ENCODE measurements at places on chromosomes 2 and 18.

GRCh38 chr18:8303151-8303755 is 306.0 kb upstream of the RAB12 start:
- DNase-seq = peak; percentile 76

DNA sequence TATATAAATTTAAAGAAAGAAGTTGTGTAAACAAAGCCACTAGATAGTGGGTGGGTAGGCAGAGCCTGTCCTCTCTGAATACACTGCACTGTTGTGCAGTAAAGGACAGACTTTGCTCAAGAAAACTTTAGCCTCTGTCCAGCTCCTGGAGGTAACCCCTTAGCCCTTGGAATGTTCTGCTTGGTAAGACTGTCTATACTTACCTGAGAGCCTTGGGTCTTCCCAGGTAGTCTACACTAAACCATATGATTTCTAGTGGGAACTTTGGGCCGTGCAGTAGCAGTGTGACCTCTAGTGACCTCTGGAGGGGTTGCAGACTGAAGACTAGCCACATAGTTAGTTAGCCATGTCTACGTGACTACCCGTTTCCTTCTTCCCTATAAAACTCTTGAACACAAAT is 678.3 kb upstream of the NRXN1 start:
- DNase-seq = no peak

GRCh38 chr18:40546875-40547274 is 1408.2 kb upstream of the PIK3C3 start:
- no peak for DNase-seq

- DNase-seq = no peak
Measured at GRCh38 chr18:13237073-13237472, 18.5 kb downstream of the LDLRAD4 start.

GRCh38 chr2:164562666-164563065 is 58.6 kb downstream of the GRB14 start:
- DNase-seq = no peak

- peak; percentile 15 for DNase-seq
Measured at GRCh38 chr18:26227051-26227670, 916 bp downstream of the TAF4B start.

GRCh38 chr2:64593035-64593655 is 60.6 kb downstream of the SERTAD2 start:
- peak; percentile 47 for DNase-seq

DNA sequence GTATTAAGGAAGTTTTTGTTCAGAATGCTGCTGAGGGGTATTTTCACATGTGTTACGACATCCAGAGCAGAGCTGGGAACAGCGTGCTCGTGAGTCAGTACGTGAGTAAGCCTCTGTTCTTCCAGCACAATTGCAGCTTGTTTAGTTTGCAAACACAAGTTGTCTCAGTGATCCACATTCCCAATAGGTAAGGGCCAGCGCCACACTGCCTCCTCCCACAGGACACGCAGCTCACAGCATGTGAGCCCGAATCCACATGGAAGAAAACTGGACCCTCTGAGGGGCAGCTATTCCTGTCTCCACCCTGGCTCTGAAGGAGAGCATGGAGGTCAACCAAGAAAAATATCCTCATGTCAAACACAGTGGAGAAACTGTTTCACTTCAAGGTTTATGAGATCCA is 173.9 kb upstream of the PID1 start:
- peak; percentile 100 for DNase-seq

DNA sequence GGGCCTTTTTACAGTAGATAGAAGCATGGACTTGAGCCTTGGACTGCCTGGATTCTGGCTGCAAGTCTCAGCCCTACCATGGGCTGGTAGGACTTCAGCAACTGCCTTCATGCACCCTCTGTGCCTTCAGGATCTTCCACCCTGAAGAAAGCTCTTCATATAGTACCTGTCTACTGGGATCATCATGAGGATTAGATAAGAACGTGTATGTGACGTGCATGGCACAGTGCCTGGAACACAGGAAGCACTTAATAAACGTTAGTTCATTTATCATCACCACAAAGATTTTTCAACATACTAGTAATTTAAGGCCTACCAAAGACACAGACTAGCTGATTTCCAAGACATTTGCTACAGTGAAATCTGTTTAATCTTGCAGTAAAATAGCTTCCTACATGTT is 53.2 kb upstream of the ITM2C start:
- DNase-seq = peak; percentile 74

GRCh38 chr18:57038395-57038794 is 108.5 kb upstream of the BOD1L2 start:
- DNase-seq = no peak

DNA sequence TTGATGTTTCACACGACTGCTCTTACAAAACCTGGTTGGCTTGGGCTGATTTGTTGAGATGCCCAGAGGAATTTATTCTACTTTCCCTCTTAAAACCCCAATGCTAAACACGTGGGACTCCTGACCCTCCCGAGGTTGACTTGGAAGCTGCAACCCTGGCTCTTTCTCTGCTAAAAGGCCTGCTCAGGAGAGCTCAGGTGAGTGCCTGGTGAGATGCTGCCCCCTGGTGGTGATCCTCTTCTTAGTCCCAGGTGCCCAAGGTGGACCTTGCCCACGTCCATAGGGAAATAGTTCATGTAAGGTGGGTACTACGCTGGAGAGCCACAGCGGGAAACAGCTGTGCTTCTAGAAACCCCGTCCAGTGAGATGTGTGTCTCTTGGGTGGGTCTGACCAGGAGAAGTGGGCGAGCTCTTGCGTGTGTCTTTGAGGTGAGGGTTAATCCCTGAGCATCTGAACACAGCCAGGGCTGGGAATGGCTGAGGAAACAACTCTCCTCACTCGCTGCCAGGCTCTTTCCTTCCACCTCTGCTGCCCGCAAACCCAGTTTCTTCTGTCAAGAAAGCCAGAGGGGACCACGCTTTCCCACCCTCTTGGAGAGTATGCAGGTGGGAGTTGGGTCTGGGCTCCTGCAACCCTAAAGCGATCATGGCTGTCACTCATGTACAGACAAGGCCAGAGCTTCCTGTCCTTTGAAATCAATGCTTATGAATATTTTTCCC is 25.5 kb upstream of the PXDN start:
- peak; percentile 61 for DNase-seq

GRCh38 chr2:14552818-14553217 is 79.7 kb upstream of the LRATD1 start:
- no peak for DNase-seq

GRCh38 chr2:226792155-226792881 is 7.3 kb downstream of the IRS1 start:
- DNase-seq = peak; percentile 45

DNA sequence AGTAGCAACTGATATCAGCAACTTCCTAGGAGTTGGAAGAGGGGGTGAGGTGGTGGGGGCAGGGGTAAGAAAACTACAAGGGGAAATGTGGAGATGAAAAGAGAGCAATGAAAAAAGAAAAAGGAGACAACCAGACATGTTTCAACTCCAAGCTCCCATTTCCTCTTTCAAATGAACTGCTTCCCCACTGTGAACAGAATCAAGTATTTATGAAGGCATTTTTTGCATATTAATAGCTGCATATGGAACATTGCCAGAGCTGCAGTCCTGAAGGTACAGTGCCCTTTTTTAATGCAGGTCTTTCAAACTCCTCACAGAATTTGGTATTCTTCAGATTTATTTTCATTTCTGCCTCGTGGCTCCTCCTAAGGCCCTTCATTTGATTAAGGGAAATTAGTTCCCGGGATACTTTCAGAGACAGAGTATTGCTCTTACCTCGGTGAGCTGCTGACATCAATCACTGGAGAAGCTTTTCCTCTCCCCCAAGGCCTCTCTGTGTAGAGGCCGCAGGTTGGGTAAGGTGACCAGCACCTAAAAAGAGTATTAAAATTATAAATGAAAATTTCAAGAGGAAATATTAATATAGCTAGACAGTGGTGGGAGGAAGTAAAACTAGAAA is 68.4 kb downstream of the KIAA2012 start:
- no peak for DNase-seq

GRCh38 chr2:148967056-148967455 is 71.4 kb upstream of the LYPD6B start:
- DNase-seq = no peak

DNA sequence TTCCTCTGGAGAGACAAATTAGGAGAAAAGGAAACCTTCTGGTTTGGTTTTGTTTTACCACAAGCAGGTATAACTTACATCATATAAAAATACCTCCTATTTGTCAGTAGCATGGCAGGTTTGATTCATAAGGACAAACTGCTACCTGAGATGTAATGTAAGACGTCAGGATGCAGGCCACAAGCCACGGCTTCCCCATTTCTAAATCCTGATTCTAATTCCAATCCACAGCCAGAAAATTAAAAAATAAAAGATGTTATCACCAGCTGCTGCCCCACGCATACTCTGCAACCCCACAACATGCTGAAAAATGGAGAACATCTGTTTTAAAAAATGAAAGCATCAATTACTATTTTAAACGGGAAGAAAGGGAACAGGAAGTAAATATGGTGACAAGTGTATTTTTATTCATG is 197.6 kb downstream of the BCL11A start:
- DNase-seq = no peak

GRCh38 chr18:47595831-47596501 is 334.5 kb downstream of the SMAD2 start:
- peak; percentile 7 for DNase-seq

- DNase-seq = no peak
Measured at GRCh38 chr18:46636040-46636630, 20.9 kb downstream of the LOXHD1 start.

- DNase-seq = peak; percentile 77
Measured at GRCh38 chr2:200383380-200384110, 77.1 kb downstream of the SPATS2L start.

DNA sequence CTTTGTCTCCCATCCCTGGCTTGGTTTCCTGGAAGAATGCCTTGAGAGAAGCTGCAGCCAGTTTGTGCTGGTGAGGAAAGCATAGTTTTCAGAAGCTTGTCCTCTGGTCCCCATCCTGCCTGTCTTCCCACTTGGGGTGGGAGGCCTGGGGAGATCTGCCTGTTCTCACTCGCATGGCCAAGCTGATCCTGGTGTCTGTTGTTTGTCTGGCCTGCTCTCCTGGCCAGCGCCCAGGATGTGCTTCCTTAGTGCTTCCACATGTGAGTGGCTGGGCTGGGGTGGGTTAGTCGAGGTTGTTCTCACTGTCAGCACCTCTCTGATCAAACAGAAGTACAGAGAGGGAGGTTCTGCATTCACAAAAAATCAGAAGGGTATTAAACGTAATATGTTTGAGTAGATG is 49.5 kb downstream of the PTPRM start:
- DNase-seq = peak; percentile 72

DNA sequence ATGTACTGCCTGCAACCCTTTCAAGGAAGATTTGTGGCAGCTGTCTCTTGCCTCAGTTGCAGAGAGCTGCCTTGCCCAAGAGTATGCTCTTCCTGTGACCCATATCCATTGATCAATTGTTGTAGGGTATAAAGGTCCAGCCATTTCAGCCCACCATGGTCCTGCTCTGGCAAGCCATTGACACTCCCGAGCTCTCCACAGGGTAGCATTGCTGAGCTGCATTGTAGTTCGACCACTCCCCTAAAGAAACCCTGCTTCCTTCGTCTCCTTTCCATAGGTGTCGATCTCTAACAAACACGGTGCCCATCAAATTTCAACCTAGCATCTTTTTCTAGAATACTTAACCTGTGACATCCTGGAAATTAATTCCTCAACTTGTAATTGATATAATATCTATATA is 104.9 kb upstream of the NDUFV2 start:
- DNase-seq = no peak

Measured in fibroblast of mammary gland (primary cell).